ENCODE measurements at places on chromosomes 16 and 17. TPM values are rescaled to one million over a fixed set of nuclear protein-coding genes. Genes with fewer than 3 reads are reported as not detected.

DNA sequence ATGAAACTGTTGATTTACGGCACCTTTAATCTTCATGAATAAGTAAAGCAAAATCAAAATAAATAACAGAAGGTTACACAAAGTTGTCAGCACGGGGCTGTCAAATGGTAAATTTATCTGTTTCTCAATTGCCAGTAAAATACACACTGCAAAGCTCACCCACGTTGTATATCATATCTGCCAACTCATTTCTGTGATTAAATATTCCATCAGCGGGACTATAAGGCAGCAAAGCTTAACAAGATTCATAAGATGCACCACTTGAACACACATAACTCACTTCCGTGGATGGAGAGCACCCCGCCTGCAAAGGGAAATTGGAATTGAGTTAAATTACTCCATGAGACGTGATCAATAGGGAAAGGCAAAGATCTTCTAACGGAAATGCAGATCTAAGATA is 280.0 kb downstream of the RBFOX1 start:
- DNase-seq, result no peak

- no peak for DNase-seq
Observed at GRCh38 chr17:51352798-51353197, 92.5 kb downstream of the UTP18 start.

- no peak for DNase-seq
Observed at GRCh38 chr17:68288804-68289203, 2.1 kb downstream of the SLC16A6 start.

- DNase-seq, result no peak
Observed at GRCh38 chr16:13906168-13907089, 13.5 kb upstream of the ERCC4 start.

- no peak for DNase-seq
Observed at GRCh38 chr16:67923414-67924116, 8.1 kb downstream of the CTRL start.

DNA sequence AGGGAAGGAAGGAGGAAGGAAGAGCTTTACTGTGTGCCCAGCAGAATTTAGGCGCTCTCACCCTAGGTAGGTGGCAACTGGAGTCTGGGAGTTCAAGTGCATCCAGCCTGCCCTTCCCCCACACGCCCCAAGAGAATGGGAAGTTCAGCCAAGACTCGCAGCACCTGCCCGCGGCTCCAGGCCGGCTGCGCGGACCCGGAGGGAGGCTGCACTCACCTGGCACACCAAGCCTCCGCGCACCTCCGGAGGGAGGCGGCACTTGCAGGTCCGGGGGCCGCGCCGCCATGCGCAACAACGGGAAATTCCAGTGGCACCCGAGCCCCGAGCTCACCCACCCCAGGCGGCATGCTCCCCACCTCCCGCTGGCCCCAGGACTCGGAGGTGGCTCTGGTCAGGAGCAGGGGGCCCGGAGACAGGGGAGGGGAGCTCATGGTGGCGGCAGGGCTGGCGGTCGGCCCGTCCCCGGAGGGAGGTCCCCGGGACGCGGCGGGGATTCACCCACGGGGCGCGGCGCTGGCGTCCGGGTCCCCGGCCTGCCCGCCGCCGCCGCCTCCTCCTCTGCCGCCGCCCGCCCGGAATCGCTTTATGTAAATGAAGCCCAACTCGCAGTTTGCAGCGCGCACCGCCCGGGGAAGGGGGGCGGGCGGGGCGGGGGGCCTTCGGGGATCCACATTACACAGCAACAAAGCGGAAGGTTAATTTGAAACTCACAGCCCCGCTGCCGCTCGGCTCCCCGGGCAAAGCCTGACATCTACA is at the start of gene ZFHX3:
ZFHX3 (minus strand) TSS at position 593 of the 756 bp plus-strand sequence. CDS start 87,983 bp downstream, outside the sequence.
- DNase-seq, result no peak

DNA sequence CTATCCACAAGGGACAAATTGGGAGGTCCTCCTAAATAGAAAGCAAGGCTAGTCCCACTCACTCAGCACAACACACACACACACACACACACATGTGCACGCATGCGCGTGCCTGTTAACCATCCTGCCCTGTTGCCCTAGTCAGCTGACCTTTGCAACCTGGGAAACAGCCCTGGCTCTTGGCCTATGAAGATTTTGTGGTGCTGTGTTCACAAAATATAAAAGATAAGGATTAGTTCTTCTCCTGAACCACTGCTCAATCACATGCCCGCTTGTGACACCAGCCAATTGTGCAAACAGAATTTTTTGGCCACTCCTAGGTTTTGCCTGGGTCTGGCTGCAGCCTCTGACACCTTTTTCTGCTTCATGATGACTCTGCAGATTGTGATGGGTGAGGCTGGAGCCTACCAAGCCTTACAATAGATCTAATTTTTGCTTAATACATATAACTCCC is 3.3 kb upstream of the CES1 start:
- no peak for DNase-seq

DNA sequence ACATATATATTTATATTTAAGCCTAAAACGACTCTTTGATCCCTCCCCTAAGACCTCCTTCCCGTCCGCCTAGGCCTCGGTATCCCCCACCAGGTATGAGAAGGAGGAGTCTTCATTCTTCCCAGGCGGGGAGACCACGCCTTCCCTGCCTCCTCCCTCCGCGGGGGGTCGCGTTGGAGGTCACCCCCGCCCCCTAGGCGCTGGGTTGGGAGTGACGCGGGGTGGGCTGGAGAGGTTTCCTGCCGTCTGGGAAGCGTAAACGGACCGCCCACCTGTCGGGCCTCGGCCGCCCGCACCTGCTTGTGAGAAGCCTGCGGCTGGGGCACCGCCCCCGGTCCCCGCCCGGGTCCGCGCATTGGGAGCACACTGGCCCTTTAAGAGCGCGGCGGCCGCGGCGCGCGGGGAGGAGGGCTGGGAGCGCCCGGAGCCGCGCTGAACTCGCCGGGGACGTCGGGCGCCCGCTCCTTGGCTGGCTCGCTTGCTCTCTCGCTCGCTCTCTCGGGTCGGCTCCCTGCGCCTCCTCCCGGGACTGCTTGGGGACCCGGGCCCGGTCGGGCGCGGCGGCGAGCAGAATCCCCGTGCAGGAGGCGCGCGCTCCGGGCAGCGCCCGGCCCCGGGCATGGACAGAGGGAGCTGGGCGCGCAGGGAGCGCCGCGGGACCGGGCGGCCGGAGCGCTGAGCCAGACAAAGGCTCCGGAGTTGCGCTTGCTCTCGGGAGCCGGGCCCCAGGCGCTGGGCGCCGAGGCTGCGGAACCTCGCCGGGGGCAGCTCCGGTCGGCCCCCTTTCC is at the start of gene MMP15:
MMP15 (plus strand) TSS at position 404 of the 788 bp plus-strand sequence. CDS start 597 bp downstream, outside the sequence.
- no peak for DNase-seq

The NUDT16L1 gene
- total RNA-seq, result 43.7 TPM

- peak; percentile 49 for DNase-seq
Observed at GRCh38 chr16:67718668-67719047, 458 bp downstream of the GFOD2 start.

GRCh38 chr16:28606291-28607115 is 3.3 kb downstream of the SULT1A1 start:
- no peak for DNase-seq

- peak; percentile 97 for DNase-seq
Observed at GRCh38 chr17:49763735-49764558, at the start of gene FAM117A. Gene FAM117A (minus strand): TSS chr17:49764131. CDS start chr17:49764087, 44 bp downstream.

- no peak for DNase-seq
Observed at GRCh38 chr16:46765050-46765449, 16.9 kb upstream of the MYLK3 start.

DNA sequence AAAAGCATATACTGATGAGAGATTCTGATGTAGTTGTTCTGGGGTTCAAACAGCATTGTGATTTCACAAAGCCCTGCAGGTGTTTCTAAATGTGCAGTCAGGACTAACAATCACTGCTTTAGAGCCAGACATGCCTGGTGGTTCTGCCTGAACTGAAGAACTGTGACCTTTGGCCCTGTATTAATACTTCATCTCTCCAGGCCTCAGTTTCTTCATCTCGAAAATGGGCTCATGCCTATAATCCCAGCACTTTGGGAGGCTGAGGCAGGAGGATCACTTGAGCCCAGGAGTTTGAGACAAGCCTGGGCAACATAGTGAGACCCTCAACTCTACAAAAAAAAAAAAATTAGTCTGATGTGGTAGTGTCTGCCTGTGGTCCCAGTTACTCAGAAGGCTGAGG is 3.9 kb downstream of the DNAI2 start:
- no peak for DNase-seq

The TPSD1 gene
- not detected for total RNA-seq
